ENCODE measurements at places on chromosomes 6 and 20.

- DNase-seq = no peak
Measured at GRCh38 chr6:142289687-142290086, 12.1 kb upstream of the ADGRG6 start.

DNA sequence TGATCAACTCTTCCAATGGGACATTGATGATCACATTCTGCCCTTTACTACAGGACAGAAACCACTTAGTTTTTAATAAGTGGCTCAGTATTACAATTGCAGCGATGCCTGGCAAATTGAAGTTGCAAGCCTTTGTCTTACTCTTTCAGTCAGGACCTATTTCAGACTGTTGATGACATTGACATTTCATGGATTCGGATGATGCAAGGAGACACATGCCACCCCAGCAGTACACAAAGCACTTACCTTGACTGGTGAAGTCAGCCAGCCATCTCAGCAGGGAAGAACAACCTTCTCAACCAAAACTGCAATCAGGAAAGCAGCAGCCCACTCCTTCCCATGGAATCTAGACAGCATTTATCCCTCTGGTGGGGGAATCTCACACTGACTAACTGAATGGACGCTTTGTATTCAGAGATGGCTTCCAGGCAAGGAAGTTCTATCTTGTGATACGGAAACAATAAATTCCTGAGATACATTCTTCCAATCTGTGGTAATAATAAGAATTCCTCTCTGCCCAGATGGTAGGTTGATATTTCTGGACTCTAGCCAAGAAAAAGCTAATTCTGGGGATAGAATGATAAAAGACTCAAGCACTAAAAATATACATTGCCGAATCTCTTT is 24.8 kb downstream of the NFYA start:
- no peak for DNase-seq

DNA sequence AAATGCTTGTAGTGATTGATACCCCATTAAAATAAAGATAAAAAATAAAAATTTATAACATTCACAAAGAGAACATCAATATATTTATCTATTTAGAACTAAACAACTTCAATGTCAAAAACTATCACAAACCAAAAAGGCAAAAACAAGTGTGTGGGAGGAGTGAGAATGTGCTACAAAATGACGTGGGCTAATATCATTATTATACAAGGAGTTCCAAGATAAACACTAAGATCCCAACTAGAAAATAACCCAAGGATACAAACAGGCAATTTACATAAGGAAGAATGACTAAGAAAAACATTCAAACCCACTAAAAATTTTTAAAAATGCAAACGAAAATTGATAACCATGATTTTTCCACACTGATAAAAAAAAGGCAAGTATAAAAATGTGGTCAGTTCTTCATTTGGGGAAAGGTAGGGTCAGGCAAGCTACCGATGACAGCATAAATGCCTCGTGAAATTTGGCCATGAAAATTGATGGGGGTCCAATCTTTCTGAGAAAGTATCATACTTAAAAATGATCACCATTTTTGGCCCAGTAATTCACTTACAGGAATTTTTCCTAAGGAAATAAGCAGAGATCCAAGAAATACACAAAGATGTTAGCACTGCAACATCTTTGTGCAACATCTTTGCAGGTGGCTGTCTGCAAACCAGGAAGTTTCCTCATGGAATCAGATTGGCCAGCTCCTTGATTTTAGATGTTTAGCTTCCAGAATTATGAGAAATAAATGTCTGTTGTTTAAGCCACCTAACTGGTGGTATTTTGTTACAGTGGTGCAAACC is 140.2 kb downstream of the TMEM200A start:
- DNase-seq = no peak

DNA sequence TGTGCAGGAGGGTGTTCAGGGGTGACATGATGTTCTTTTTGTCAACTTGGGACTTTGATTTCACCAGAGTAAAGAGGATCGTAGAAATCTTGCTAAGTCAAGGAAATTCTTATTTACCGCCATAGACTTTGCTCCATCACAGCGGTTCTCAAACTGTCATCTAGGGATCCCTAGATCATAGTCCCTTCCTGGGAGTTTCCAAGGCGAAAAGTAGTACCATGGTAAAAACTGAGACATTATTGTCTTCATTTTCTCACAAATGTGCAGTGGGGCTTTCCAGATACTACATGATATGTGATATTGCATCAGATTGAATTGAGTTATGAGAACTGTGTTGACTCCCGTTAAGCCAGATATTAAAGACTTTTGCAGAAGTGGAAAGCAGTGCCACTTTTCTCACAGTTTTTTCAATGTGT is 79.7 kb downstream of the JARID2 start:
- DNase-seq = no peak

DNA sequence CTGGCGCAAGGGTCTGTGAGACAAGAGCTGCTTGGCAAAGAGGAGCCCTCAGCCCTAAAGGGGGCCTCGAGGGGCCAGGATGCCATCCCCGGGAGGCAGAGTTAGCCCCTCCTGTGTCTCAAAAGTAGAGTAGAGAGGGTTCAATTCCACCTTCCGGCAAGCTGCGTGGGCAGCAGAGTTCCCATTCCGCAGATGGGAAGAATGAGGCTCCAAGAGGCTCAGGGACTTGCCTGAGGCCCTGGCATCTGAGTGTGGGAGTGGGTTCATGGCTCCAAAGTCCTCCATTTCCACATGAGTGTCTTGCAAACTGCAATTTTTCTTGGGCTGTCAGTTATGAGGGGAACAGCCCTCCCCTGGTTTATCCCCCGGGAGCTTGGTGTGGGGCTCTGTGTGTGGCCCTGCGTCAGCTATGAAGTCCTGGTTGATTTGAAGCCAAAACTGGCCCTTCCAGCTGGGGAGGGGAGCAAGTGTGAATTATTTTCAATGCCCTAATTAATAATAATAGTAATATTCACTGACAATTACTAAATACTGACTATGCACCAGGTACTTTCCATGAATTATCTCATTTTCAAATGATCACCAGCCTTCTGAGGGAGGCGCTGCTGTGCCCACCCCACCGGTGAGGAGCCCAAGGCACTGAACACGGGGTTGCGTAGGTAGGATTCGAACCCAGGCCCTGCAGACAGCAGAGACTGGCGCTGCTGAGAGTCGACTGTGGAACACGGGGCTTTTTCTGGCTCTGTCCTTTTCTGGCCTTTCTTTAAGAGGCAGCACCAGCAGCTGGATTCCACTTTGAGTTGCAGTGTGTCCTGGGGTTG is 153.0 kb upstream of the PTPN1 start:
- DNase-seq = no peak

DNA sequence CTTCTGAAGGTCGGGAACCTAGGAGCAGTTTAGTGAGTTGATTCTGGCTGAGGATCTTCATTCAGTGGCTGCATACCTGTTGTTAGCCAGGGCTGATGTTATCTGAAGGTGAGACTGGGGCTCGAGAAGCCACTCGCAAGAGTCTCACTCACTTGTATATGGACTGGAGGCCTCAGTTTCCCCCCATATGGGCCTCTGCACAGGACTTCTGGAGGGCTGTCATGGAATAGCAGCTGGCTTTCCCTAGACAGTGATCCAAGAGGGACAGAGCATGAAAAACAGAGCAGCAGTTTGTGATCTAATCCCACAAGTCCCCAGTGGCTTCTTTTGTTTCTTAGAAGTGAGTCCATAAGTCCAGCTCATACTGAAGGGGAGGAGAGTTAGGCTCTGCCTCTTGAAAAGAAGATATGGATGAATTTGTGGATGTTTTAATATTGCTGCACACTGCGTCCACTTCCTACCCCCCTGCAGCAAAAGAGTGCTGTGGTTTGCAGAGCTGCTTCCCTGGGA is 623.4 kb downstream of the CDH26 start:
- DNase-seq = no peak
